GM23248 (cell line): ENCODE measurements at places on chromosomes 2 and 18.

- H3K27ac ChIP-seq = no peak overlapping the region
- no peak overlapping the region for H3K4me3 ChIP-seq
- H3K4me1 ChIP-seq = no peaks in the 10 kb centered on the region
- peak; percentile 10 for DNase-seq
Measured at GRCh38 chr2:106885329-106885728, 638 bp downstream of the ST6GAL2 start.

- no peak overlapping the region for H3K4me3 ChIP-seq
- H3K27ac ChIP-seq = no peak overlapping the region
- no peak for DNase-seq
- H3K27me3 ChIP-seq = no peaks in the 10 kb centered on the region
Measured at GRCh38 chr2:41881249-41881648, 166.6 kb upstream of the PKDCC start.

- H3K4me1 ChIP-seq = no peaks in the 10 kb centered on the region
- H3K36me3 ChIP-seq = no peaks in the 10 kb centered on the region; the same call in 1 of the 2 replicates
- H3K4me3 ChIP-seq = no peak overlapping the region
- DNase-seq = no peak
- H3K27me3 ChIP-seq = no peaks in the 10 kb centered on the region
Measured at GRCh38 chr2:239051891-239052445, 204.1 kb downstream of the TWIST2 start.

- H3K27me3 ChIP-seq = peaks cover 91% of the 10 kb centered on the region
- no peak for DNase-seq
- no peaks in the 10 kb centered on the region for H3K4me1 ChIP-seq
- no peak within 1 kb of the TSS for H3K27ac ChIP-seq
- no peak within 1 kb of the TSS for H3K4me3 ChIP-seq
Measured at GRCh38 chr2:218985021-218985324, at the start of gene FEV. Gene FEV (minus strand): TSS chr2:218985184. CDS start chr2:218985075, 109 bp downstream.

DNA sequence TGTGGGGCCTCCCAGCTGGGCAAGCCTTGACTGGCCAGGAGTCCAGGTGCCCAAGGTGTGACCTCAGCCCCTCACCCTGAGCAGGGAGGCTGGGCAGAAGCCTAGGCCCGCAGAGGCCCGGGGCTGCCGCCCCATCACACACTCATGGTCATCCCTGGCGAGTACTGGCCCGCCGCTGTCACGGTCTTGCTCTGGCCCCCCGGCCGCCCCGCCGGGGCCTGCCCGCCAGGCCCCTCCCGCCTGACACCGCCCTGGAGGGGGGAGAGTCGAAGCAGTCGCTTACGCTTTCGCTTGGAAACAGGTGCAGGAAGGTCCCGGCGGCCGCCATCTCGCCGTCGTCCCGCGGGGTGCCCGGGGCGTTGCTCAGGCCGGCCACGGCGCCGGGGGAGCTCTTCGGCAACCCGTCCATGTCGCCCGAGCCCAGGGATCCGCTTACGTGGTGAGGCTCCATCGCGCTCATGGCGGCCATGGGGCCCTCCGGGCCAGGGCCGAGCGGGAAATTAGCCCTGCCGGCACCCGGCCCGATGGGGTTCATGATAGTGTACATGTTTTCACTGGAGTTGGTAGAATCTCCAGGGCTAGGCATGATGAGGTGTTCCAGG, 26.6 kb upstream of the ANKRD62 start:
- H3K27ac ChIP-seq = no peak overlapping the region
- H3K36me3 ChIP-seq = no peaks in the 10 kb centered on the region
- H3K4me1 ChIP-seq = no peaks in the 10 kb centered on the region; the same call in 1 of the 2 replicates
- H3K4me3 ChIP-seq = no peak overlapping the region

DNA sequence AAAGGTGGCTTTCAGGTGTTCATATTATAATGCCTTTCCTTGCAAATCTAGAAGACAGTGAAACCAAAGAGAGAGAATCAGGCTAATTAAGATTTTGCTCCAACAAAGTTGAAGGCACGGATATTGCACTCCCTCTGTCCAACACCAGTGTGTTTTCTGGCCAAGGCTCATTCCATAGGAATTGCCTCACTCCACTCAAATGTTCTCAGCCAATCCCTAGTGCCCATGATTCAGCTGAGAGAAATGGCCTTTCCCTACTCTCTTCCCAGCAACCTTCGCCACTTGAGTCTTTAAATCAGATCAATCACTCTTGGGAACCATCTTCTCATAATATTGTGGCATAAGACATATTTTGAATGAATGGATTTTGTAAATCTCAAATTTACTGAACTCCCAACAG, 768.2 kb upstream of the ACVR2A start:
- peak; percentile 74 for DNase-seq
- H3K27ac ChIP-seq = no peak overlapping the region
- peaks cover 13% of the 10 kb centered on the region for H3K4me1 ChIP-seq

GRCh38 chr2:60811491-60812375, 55.7 kb downstream of the PAPOLG start:
- no peaks in the 10 kb centered on the region for H3K27me3 ChIP-seq
- H3K36me3 ChIP-seq = no peaks in the 10 kb centered on the region
- no peak overlapping the region for H3K27ac ChIP-seq
- H3K4me3 ChIP-seq = no peak overlapping the region
- DNase-seq = no peak
- peaks cover under 1% of the 10 kb centered on the region; the same call in 1 of the 2 replicates for H3K4me1 ChIP-seq

- H3K4me3 ChIP-seq = no peak overlapping the region
- no peak for DNase-seq
- H3K36me3 ChIP-seq = no peaks in the 10 kb centered on the region
- H3K27ac ChIP-seq = no peak overlapping the region
- no peaks in the 10 kb centered on the region; the same call in 1 of the 2 replicates for H3K27me3 ChIP-seq
Measured at GRCh38 chr2:131580187-131580586, 52.5 kb downstream of the CCDC74A start.

GRCh38 chr2:198641161-198641560, 816.6 kb downstream of the SATB2 start:
- no peak overlapping the region for H3K27ac ChIP-seq
- H3K27me3 ChIP-seq = no peaks in the 10 kb centered on the region
- DNase-seq = peak; percentile 21

GRCh38 chr18:58502628-58503027, 126.3 kb downstream of the ALPK2 start:
- no peaks in the 10 kb centered on the region for H3K4me1 ChIP-seq
- DNase-seq = no peak
- no peak overlapping the region for H3K27ac ChIP-seq
- no peaks in the 10 kb centered on the region for H3K27me3 ChIP-seq
- H3K4me3 ChIP-seq = no peak overlapping the region

DNA sequence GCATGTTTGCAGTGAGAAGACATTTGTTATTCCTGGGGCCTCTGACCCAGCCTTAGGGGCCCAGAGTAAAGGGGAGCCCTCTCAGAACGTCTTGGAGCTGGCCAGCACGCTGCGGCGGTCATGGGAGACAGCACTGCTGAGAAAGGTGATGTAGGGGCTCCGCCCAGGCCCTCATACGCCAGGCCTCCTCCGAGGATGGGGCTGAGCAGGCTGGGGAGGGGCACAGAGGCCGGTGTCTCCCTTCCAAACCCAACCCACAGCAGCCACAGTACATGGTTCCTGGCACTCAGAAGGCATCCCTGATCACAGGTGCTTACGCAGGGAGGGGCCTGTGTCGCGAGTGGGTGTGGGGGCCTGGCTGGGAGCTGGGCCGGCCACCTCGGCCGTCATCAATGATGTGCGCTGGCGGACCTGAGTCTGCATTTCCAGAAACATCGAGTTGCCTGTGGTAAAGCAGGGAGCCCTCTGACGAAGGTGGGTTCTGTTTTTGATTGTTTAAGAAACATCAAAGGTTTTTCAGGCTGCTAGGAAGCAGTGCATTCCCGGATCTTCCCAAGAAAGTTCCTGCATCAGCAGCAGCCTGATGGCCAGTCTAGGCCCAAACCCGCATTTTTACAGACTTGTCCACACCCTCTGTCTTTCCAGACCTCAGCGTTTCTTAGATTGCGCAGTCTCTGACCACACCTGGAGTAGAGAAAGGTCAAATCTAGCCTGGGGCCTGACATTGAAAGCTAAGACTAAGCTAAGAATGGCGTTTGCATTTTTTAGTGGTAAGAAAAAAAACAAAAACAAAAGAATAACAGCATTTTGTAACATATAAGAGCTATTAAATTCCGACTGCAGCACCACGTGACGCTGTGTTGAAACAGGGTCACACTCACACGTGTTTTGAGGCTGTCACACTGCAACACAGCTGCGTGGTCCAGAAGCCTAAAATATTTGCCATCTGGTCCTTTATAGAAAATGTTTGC, 51.2 kb upstream of the PXDN start:
- H3K36me3 ChIP-seq = no peaks in the 10 kb centered on the region
- no peak overlapping the region for H3K4me3 ChIP-seq
- peak; percentile 21 for DNase-seq
- no peaks in the 10 kb centered on the region for H3K27me3 ChIP-seq

DNA sequence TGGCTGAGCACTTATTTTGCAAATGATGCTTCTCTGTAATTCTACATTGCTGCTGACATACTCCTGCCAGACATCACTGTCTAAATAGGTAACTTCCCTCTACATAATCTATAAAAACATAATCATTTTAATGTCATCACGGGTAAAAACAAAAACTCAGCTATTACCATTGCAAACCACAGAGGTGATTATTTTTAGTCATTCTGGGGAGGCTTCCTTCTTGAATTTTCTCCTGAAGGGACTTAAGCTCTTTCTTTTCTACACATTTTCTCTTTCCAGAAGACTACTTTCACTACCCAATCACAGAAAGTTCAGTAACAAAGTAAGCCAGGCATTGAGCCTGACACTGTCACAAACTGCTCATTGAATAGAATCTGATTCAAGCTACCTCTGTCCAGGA, 40.4 kb upstream of the NFU1 start:
- H3K4me3 ChIP-seq = no peak overlapping the region
- no peaks in the 10 kb centered on the region for H3K27me3 ChIP-seq
- H3K4me1 ChIP-seq = no peaks in the 10 kb centered on the region
- H3K36me3 ChIP-seq = peaks cover 10% of the 10 kb centered on the region; the same call in 1 of the 2 replicates

- H3K27me3 ChIP-seq = no peaks in the 10 kb centered on the region
- no peak for DNase-seq
- H3K4me3 ChIP-seq = no peak overlapping the region
- H3K36me3 ChIP-seq = peaks cover 40% of the 10 kb centered on the region
Measured at GRCh38 chr2:8790739-8791162, 46.7 kb downstream of the KIDINS220 start.

GRCh38 chr18:32308493-32309120, 118.8 kb downstream of the MEP1B start:
- H3K27me3 ChIP-seq = no peaks in the 10 kb centered on the region
- H3K27ac ChIP-seq = peak overlapping the region; percentile 33; the same call in 1 of the 2 replicates
- H3K4me1 ChIP-seq = peaks cover 10% of the 10 kb centered on the region
- no peaks in the 10 kb centered on the region for H3K36me3 ChIP-seq
- H3K4me3 ChIP-seq = 0 out of 2 replicates have a peak overlapping the region, but pooled peaks have one; percentile 22

DNA sequence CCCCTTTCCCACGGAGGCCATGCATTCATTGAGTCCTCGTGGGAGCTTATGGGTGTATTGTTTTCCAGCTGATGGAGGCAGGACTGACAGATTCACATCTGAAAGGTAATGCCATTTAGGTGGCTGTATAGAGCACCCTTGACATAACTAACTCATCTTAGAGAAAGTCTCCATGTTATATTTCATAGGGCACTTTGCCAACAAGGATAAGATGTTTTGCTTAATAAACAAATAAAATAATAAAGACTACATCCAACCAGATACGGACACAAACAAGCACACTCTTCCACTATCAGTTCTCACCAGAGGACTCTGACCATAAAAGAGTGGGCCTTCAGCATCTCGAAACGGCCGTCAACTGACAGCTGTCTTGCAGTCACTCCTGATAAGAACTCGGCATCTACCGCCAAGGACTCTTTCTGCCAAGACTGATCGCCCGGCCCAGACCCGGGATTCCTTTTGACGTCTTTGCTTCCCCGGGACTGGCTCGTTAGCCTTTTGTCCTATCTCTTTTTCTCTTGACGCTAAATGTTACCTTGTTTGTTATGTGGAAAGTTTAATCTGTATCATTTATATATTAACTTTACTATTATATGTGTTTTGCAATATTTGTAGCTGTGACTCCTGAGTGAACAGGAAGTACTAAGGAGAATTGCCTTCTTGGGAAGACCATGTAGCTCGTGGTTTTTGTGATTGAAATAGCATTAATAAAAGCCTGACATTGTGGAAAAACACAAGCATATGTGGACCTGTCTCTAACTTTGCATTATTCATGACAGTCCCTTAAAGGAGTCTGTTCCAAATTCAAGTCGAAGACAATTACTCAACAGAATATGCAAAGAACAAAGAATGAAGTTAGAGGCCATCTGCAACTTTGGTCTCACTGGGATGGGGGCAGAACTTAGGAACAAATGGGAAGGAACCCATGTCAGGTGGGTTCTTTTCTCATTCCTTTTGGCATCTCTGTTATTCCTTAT, 195.1 kb downstream of the LPIN1 start:
- H3K36me3 ChIP-seq = no peaks in the 10 kb centered on the region
- no peaks in the 10 kb centered on the region for H3K4me1 ChIP-seq
- no peak overlapping the region for H3K27ac ChIP-seq
- no peak overlapping the region for H3K4me3 ChIP-seq
- peaks cover 19% of the 10 kb centered on the region for H3K27me3 ChIP-seq
- no peak for DNase-seq

DNA sequence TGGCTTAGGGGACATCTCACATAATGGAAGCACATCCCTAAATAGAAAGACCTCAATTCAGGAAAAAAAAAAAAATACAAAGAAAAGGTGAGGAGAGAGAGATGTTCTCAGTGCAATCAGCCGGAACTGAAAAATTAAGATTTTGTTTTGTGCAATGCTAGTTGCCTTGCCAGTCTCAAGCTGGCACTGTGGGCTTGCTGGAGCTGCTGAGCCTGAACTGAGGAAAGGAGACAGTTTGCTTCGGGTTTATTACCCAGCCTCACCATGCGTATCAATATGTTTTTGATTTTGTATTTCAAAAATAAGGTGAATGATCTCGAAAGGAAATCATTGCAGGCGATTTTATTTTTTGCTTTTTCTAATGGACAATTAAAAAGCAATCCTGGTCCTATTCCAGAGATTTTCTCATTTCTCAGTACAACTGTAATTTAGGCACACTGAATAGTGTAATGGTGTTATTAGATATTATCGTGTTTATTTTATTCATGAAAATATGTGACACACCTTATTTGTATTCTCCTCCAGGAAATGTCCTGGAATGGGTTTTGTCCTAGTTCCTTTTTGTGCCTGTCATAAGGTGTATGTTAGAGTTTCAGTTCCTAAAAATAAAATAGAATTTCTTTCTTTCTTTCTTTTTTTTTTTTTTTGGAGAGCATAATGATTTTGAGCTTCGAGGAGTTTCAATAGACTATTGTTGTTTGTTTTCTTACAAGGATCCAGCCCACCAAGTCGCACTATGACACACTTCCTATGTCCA, 72.8 kb upstream of the ZEB2 start:
- H3K4me3 ChIP-seq = no peak overlapping the region
- H3K4me1 ChIP-seq = no peaks in the 10 kb centered on the region; the same call in 1 of the 2 replicates
- H3K27me3 ChIP-seq = no peaks in the 10 kb centered on the region
- no peaks in the 10 kb centered on the region for H3K36me3 ChIP-seq
- DNase-seq = no peak

- no peak overlapping the region for H3K4me3 ChIP-seq
- H3K27ac ChIP-seq = no peak overlapping the region
- no peaks in the 10 kb centered on the region for H3K27me3 ChIP-seq
- no peak for DNase-seq
Measured at GRCh38 chr2:189854187-189854586, 69.9 kb downstream of the PMS1 start.
